Activated CD4-positive, CD25-positive, alpha-beta regulatory T cell treated with anti-CD3 and anti-CD28 coated beads, Interleukin-2, amount 50 U/mL, for 16 hours (primary cell): ENCODE measurements at places on chromosomes 1 and 21.

DNA sequence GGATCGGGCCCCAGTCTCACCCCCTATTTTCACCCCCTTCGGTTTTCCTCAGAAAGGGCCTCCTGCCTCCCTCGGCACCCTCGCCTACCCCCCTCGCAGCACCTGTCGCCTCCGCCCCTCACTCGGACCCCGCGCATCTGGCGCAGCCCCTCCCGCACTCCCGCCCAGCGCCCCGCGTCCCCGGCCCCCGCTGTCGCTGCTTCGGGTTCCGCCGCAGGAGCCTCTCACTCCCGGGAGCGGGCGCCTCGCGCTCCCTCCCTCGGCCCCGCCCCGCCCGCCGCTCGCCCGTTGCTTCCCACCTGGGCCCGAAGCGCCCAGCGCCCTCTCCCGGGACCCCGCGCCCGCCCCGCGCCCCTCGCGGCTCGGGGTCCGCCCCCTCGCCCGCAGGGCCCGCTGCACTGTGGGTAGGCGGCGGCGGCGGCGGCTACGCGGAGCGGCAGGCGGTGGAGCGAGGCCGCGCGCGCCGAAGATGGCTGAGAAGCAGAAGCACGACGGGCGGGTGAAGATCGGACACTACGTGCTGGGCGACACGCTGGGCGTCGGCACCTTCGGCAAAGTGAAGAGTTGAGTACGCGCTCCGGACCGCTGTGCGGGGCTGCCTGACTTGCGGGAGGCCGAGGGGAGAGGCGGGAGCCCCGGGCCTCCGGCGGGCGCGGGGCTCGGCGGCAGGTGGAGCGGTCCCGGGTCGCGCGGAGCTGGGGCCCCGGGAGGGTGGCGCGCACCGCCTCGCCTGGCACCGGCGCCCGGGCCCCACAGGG is at the start of gene PRKAA2:
Gene PRKAA2, plus strand, starts transcription at position 396 of the 758 bp plus-strand sequence. Its CDS starts 74 bp downstream, at position 470.
- DNase-seq: no peak

GRCh38 chr1:56229186-56229585 is 350.2 kb downstream of the PLPP3 start:
- no peak for DNase-seq

DNA sequence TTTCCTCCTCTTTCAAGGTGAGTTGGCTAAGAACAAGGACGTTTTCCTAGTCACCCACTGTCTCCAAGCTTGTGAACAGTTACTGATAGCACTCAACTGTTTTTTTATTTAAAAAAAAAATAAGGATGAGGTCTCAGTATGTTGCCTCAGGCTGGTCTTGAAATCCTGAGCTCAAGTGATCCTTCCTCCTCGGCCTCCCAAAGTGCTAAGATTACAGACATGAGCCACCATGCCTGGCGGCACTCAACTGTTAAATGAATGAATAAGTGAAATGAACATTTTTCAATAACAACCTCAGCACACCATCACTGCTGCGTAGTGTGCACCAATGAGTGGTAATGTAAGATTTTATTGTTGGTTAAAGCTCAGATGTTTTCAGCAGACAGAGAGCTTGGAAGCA is 214.1 kb upstream of the NRIP1 start:
- no peak for DNase-seq

GRCh38 chr1:119874186-119874585 is 22.1 kb downstream of the ADAM30 start:
- no peak for DNase-seq

DNA sequence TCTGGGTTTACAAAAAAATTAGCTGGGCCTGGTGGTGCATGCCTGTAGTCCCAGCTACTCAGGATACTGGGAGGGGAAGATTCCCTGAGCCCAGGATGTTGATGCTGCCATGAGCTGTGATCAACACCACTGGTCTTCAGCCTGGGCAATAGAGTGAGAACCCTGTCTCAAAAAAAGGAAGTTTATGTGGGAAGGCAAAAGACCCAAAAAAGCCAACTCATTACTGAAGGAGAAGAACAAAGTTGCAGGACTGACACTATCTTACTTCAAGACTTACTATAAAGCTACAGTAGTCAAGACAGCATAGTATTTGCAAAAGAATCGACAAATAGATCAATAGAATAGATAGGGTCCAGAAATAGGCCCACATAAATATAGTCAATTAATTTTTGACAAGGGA is 9.2 kb upstream of the PTGS2 start:
- no peak for DNase-seq

DNA sequence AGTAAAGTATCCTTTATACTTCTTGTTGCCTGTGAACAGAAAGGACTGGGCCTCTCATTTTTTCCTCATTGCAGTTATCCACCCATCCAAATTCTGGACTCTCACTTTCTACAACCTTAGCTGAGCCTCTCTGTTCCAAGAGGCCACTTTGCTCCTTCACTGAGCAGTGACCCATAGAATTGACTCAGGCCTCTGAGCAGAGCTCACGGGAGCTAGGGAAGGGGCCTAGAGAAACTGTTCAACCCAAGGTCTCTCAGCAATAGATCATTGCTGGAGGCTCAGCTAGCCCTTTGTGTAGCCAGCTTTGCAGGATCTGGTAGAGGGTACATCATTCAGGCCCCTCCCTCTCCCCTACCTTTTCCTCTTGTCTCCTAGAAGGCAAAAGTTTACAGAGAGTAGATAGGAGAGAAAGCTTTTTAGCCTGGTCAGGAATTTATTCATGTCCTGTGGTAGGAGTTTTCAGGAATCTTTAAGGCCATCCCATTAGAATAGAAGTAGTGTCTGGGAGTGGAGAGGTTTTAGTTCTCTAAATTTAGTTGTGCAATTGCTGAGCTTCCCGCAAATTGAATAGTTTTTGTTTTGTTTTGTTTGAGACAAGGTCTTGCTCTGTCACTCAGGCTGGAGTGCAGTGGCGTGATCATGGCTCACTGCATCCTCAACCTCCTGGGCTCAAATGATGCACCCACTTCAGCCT is 6.7 kb downstream of the INTS3 start:
- no peak for DNase-seq

DNA sequence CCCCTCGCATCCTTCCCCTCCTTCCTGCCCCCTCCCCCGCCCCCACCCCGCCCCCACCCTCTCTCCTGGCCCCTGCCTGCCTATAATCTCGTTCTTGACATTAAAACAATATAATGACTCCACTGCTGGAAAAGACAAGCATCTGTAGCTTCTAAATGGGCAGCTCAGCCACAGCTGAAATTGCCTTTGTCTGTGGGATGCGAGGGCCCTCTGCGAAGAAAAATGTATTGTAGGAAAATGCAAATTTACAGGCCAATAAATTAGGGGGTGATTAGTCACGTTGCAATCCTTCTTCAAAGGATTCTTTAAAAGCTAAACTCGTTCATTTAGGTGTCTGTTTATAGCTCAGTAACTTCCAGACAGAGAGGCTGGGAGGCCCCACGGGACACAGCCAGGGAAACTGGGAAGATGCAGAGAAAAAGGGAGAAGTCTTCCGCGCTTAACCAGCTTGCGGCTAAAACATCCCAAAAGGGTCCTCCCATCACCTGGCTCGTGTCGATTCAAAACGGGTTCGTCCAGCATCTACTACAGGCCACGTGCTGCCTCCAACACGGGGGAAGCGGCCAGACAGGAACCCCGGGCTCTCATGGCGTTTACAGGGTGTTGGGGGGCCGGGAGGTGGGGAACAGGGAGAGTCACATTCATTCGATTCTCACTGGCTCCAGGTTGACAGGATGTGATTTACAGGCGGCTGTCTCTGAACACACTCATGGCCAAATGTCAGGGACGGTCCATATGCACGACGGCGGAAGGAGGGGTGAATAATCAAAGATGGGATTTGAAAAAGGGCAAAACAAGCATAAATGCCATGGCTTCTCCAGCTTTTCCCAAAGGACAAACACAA is 100.5 kb upstream of the ZBTB40 start:
- no peak for DNase-seq

DNA sequence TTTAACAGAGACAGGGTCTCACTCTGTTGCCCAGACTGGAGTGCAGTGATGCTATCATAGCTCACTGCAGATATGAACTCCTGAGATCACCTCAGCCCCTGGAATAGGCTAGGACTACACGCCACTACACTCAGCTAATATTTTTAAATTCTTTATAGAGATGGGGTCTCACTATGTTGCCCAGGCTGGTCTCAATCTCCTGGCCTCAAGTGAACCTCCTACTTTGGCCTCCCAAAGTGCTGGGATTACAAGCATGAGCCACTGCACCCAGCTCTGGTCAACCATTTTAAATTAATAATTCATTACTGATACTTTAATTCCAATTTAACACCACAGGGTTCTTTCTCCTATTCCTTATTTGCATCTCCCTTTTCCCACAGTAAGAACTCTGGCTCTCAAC is 18.5 kb upstream of the EPS15 start:
- no peak for DNase-seq

DNA sequence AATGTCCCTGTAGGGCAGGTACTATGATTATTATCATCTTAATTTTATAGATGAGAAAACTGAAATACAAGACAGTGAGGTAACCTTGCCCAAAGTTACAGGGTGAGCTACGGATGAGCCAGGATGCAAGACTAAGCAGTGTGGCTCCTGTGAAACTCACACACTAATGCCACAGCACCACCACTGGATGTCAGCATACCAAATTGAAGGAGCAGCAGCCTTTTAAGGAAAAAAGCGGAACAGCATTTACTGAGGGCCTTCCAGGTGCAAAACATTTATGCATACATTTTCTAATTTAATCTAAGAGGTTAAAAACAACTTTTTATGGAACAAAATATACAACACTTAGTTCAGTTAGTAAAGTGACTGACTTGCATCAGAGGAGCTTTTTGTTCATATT is 41.7 kb downstream of the SEC16B start:
- no peak for DNase-seq
